SIG-M5 (cell line): ENCODE measurements at places on chromosomes 16 and 17.
A peak's percentile ranks its signal among the peaks of the same experiment; 100 is the strongest.

DNA sequence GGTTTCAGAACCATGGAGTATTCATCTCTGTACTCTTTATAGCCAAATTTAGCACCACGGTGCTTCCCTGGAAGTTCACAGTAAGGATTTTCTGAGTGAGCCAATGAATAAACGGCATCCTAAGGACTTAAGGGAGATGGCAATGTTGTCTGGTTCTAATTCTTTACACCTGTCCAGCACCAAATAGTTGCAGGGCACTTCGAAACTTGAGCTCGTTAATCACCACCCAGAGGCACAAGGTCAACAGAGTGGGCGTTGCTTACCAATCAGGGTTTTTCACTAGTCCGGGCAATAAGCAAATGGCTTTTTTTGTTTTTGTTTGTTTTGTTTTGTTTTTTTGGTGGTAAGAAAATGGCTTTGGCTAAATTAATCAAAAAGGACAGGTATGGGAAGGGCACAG, 28.2 kb upstream of the TMEM220 start:
- DNase-seq = no peak

GRCh38 chr17:74176546-74177001, 26.9 kb upstream of the RPL38 start:
- no peak for DNase-seq

- no peak for DNase-seq
Observed at GRCh38 chr17:72587773-72588511, 467.1 kb downstream of the SOX9 start.

DNA sequence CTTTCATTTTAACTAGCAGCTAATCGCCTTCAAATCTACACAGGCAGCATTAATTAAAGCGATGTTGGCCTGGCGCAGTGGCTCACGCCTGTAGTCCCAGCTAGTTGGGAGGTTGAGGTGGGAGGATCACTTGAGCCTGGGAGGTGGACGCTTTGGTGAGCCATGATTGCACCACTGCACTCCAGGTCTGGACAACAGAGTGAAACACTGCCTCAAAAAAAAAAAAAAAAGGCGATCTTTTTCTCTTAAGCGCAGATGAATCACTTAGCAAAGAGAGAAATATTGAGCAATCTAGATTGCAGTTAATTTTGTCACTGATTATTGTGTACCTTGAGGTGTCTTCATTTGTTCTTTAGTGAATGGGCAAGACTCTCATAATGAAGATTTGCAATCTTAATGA, 12.4 kb downstream of the SNTB2 start:
- no peak for DNase-seq

DNA sequence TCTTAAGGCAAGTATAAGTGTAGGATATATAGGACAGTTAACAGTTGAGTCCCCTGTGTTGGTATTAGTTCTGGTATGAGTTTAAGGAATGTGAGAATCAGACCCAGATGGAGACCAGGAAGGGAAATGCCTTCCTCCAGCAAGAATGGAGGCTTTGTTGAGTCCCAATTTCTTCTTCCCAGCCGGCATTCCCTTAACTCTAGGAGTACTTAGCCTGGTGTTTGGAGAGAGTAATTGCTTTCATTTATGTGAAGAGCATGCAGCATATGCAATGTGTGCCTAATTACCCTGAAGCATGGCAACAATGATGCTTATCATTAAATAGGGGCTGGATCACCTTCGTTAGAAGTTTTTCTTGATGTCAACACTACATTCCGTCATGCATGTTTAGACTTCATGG, 225.9 kb upstream of the XYLT1 start:
- no peak for DNase-seq

GRCh38 chr17:9386401-9386800, 189.2 kb downstream of the STX8 start:
- no peak for DNase-seq

- no peak for DNase-seq
Observed at GRCh38 chr17:45976755-45977505, 22.1 kb upstream of the STH start.

DNA sequence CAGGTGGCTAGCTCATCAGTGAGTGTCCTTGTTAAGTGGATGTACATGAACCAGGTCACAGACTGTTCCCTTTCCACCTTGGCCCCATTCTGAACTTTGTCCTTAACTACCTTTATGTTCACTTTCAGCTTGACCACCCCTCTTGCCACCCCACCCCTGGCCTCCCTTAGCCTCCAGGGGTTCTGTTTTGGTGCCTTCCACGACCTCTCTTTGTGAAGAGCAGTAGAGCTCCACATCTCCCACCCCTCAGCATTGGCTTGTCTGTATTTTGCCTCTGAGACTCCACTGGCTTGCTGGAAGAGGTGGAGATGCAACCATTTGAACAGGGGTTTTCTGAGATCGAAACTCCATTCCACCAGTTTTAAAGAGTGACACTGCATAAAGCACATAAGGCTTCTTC, 123.5 kb downstream of the RGS9 start:
- DNase-seq = no peak

DNA sequence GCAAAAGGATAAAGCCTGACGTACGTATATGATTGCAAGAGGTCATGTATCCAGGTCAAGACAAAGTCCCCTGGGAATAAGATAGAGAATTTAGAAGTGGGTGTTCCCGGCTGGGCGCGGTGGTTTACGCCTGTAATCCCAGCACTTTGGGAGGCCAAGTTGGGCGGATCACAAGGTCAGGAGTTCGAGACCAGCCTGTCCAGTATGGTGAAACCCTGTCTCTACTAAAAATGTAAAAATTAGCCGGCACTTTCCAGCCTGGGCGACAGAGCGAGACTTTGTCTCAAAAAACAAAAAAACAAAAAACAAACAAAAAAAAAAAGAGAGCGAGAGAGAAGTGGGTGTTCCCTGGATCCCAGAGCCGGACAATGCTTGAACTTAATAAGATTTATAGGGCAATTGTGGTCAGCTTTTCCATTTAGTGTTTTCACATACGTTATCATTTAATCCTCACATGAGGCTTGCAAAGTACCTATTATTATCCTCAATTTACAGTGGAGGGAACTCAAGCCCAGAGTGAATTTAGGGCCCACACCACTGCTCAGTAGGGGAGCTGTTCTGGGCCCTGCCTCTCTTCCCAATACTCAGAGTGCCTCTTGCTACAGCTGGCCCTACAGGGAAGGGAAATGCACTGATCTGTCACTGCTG, 481 bp upstream of the GLTPD2 start:
- DNase-seq = no peak

DNA sequence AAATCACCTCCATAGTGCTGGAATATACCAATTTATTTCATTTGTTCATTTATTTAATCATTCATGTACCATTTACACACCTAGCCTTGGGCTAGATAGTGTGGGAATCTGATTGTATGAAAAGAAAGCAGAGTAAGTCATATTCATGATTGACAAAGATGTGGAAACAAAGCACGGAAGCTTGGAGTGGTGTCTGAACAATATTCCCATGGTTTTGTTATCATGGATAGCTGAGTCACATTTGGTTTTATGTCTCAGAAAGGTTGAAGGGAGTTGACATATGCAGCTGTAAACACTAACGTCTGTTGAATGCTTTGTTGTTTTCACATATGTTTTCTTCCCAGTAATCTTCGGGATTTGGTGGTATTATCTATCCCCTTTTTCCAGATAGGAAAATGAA, 76.6 kb downstream of the MAP2K4 start:
- DNase-seq = no peak

DNA sequence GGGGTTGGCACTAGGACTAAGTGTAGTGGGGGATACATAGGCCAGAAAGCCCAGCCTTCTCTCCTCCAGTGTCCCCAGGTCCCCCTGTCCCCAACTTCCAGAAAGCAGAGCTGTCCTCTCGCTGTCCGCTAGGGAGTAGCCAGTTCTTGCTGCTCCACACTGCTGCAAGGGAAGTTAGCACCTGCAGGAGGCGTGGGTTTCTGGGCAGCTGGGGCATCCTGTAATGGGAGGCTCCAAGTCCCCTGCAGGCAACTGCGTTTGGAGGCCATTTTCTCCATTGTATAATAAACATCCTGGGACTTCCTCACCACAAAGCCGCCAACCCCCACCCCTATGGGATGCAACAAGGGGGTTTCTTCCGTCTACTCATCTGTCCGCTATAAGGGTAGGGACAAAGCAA, 1.7 kb downstream of the RPRML start:
- no peak for DNase-seq

DNA sequence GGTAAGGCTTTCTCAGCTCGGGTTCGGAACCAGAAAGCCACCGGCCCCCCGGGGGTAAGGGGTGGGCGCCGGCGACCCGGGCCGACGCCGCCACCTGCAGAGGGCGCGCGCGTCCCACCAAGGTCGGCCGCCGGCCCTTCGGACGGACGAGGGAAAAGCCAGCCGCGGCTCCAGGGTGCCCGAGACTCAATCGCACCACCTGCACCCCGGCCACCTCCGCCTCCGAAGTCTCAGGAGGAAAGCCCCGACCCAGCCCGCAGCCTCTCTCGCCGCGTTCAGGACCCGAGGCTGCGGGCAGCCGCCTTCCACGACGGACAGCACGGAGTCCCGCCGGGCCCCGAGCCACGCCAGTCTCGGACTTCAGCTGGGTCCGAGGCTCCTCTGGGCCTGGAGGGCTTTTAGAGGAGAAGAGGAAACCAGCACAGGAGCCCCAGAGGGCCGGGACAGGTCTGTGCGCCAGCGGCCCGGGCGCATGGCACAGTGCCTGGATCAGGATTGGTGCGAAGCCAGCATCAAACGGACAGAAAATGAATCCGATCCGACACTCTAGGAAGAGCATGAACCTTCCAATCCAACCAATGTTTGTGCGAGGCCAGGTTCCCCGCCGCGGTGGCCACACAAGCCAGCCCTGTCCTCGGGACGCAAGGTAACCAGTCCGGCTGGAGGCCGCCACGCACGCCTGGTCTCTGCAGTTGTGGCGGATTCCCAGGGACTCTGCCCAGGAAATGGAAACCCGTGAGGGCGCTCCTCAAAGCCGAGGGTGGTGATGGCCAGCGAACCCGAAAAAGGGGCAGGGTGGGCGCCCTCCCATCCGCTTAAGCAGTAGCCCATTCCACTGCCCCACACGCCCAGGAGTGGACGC, 6.7 kb downstream of the CBX8 start:
- no peak for DNase-seq

GRCh38 chr16:3580251-3580651, 3.0 kb upstream of the NLRC3 start:
- DNase-seq = no peak

GRCh38 chr17:9880582-9880999, 24.5 kb downstream of the RCVRN start:
- DNase-seq = peak; percentile 25

DNA sequence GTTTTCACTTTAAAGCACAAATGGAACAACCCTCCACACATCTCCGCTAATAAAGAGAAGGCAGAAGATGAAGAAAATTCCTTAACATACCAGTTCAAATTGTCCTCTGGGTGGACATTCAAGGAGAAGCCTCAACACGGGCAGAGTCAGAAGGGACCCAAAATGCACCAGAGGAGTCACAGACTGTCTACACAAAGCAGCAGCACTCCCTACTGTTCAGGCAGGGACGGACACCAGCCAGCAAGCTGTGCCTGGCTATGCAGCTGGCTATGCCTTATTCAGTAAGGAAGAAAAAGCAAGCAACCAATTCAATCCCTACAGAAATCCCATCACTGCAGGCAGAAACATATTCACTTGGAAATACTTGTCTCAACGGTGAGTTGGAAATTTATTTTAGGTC, 8.1 kb downstream of the DNAJC7 start:
- no peak for DNase-seq

GRCh38 chr17:32920293-32920692, 7.7 kb upstream of the TMEM98 start:
- DNase-seq = no peak

- DNase-seq = no peak
Observed at GRCh38 chr17:7716901-7717755, at the start of gene DNAH2. Gene DNAH2 (plus strand): TSS chr17:7717744. CDS start chr17:7719735, 1,991 bp downstream.

DNA sequence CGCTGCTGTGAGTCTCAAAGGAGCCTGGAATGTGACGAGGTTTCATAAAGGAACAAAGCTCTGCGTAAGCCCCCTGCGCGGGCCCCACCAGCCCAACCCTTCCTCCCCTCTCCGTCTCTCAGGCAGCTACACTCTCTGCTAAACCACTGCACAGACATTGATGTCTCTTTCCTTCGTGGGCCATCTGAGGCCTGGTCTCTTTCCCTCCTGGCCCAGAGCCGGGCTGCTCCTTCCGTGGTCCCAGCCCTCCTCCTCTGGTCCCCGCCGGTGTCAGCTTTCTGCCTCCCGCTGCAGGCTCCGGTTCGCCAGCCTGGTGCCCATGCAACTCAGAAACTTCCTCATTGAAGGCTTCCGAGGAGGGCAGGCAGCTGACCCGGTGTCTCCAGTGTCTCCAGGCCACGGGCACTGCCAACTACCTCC, 7.4 kb downstream of the SCARF1 start:
- DNase-seq = no peak

GRCh38 chr16:22029632-22030031, 21.7 kb downstream of the MOSMO start:
- DNase-seq = no peak

- DNase-seq = no peak
Observed at GRCh38 chr17:13569398-13570123, 32.2 kb downstream of the HS3ST3A1 start.

DNA sequence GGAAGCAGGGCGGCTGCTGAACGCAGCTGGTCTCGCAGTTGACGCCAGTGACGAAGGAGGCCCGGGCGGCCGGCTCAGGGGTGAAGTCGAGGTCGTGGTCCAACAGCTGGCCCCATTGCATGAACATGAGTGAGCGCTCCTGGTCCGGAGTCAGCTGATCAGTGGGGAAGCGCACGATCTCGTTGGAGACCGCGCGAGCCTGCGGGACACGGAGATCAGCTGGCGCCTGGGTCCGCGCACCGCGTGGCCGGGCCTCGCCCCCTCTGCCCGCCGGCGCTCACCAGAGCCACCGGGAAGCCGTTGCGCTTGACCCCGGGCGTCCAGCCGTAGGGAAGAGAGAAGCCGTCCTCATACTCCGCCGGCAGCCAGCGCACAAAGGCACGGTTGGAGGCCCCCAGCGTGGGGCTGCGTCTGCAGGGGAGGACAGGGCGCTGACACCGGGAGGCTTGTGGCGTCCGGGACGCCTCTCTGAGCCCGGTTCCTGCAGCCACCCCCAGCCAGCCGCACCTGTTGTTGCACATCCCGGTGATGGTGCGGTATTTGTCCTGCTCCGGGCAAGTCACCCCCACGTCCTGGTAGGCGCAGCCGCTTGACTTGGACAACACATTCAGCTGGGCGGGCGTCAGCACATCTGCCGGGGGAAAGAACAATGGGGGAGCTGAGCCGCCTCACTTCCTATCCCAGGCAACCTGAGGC, 1.6 kb downstream of the MPO start:
- DNase-seq = no peak

GRCh38 chr17:64385187-64386083, 5.2 kb downstream of the PECAM1 start:
- DNase-seq = no peak

- no peak for DNase-seq
Observed at GRCh38 chr17:45310380-45311324, 6.2 kb downstream of the MAP3K14 start.

GRCh38 chr16:89104303-89104702, 10.7 kb downstream of the ACSF3 start:
- no peak for DNase-seq

DNA sequence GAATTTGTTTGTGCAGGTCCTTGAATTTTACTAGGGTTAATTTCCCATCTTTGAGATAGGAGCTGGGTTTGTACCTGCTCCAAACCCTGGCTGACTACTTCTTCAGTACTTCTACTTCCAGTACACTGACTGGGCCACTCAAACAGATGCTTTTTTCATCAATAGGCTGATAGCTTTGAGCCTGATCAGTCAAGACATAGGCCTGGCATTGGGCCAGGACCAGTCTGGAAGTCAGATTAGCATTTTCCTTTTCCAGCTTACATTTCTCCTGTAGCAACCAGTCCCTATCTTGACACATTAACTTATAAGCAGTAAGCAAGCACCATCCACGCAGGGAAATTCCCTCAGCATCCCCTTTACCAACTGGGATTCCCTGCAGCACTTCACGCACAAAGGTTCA, 7.5 kb upstream of the TMEM101 start:
- no peak for DNase-seq
